ENCODE measurements at places on chromosomes 4 and X.

DNA sequence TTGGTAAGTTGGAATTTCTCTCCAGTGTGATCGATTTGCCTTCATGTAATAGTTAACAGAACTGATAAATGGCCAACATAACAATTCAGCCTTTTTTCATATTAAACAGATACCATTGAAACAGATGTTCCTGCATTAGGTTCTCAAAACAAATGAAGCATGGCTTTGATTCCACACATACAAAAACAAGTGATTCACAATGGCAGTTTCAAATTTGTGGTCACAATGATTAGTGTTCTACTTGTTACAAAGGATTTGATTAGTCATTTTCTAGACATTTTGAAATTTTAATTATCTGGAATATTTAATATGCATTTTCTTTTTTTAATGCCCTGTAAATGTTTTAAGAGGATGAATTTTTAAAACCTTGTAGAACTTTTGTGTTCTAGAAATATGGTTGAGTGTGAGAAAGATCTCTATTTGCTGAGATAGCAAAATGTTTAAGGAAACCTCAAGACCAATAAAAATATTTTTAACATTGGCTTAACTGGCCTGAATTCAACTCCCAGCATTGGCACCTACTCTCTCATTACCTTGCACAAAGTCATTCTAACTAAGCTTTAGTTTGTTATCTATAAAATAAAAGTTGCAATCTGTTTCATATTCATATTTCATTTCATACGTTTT is 18.9 kb upstream of the GLRA3 start:
- DNase-seq = no peak

DNA sequence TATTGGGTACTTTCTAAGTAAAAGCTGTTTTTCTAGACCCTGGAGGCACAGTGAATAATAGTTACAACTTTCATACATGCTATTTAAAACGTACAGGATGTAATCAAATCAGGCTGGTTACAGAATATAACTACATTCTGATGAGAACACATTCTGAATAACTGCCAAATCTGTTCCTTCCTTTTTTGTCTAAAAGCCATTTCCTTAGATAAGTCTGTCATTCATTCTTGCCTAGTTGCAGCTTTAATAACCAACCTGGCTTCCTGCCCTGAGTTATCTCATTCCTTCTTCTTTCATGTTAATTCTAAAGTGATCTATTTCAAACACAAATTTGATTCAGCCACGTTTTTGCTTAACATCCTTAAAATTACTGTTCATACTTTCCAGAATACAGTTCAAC is 189.7 kb upstream of the ITM2A start:
- no peak for DNase-seq

GRCh38 chr4:146051728-146052391 is 113.2 kb upstream of the ZNF827 start:
- DNase-seq = no peak

DNA sequence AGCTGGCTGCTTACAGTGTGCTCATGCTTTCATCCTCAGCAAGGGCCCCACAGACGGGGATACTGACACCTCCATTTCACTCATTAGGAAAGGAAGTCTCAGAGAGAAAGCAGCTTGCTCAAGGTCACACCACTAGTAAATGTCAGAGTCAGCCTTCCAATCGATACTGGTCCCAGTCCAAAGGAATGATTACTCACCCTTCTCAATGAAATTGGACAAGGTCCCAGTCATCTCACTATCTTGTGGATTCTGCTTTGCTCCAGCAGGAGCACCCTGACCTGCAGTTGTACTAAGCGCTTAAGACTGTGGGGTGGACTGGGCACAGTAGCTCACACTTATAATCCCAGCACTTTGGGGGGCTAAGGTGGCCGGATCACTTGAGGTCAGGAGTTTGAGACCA is 132.2 kb upstream of the SLC34A2 start:
- DNase-seq = no peak

DNA sequence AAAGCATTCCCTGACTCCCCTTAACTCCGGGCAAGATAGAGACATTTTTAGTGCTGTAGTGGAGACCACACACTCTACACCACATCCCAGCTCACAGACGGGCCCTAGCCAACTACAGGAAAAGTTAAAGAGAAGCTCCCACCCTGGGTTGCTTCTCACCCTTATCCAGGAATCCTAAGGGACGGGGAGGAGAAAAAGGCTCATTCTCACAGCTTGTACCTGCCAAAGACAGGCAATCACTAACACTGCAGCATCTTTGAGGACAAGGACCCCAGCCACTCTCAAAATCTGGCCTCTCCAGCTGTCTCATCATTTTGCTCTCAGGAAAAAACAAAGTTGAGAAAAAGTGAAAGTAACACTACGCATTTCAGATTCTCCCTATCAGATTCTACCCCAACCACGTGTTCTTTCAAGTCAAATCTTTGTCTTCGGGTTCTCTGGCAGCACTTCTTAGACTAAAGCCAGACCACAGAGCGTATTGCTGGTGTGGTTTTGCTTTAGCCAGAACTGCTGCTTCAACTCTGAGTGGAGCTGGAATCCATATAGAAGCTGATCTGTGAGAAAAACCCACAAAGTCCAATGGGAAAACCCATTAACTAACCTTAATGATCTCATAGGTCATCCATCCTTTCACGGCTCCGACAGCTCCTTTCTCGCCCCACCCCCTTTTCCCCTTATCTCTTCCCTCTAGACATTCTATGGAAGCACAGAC is 605.9 kb upstream of the DIPK2B start:
- no peak for DNase-seq

- DNase-seq = no peak
These were observed 61.5 kb upstream of the LSM6 start for GRCh38 chr4:146114066-146114465.

GRCh38 chr4:39124885-39125599 is 57.3 kb upstream of the WDR19 start:
- no peak for DNase-seq

- DNase-seq = no peak
These were observed 48.4 kb downstream of the ATP8A1 start for GRCh38 chr4:42608551-42608950.

- no peak for DNase-seq
These were observed 129.2 kb downstream of the MID1IP1 start for GRCh38 chrX:38930474-38930873.

- DNase-seq = no peak
These were observed 111.8 kb upstream of the FRMPD4 start for GRCh38 chrX:12026481-12026880.

DNA sequence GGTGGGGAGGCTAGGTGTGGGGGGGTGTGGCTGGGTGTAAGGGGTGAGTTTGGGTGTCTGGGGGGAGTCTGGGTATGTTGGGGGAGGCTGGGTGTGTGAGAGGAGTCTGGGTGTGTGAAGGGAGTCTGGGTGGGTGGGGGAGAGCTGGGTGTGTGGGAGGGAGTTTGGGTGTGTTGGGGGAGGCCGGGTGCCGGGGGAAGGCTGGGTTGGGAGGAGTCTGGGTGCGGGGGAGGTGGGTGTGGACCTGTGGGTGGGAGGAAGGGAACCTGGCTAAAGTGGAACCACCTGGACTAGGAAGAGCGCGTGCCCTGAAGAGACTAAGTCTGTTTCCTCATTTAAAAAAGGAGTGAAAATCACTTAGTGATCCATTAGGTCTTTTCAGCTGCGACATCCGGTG is 18.3 kb downstream of the SPON2 start:
- DNase-seq = no peak

- no peak for DNase-seq
These were observed 138.7 kb downstream of the CHRNA9 start for GRCh38 chr4:40473578-40474388.

- peak; percentile 27 for DNase-seq
These were observed 120.8 kb upstream of the PJA1 start for GRCh38 chrX:69285881-69286564.

DNA sequence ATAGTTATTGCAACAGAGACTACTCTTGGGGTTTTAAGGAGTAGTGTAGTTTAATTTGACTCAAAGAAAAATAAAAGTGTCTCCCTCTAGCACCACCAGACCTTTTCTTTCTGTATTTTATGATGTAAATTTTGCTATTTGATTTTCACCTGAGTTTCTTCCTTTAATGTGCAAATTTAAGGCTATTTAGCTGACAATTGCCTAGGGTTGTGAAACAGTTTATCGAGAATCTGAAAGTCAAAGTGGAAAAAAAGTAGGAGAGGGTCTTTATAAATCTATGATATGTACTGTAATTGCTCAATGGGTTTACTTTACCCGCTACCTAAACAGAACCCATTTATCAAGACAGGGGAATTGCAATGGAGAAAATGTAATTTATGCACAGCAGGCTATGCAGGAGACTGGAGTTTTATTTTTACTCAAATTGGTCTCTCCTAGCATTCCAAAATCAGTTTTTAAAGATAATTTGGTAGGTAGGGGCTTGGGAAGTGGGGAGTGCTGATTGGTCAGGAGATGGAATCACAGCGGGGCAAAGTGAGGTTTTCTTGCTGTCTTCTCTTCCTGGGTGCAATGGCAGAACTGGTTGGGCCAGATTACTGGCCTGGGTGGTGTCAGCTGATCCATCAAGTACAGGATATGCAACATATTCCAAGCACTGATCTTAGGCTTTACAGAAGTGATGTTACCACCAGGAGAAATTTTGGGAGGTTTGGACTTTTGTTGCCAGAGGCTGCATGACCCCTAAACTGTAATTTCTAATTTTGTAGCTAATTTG is 228.6 kb upstream of the TACR3 start:
- DNase-seq = no peak

DNA sequence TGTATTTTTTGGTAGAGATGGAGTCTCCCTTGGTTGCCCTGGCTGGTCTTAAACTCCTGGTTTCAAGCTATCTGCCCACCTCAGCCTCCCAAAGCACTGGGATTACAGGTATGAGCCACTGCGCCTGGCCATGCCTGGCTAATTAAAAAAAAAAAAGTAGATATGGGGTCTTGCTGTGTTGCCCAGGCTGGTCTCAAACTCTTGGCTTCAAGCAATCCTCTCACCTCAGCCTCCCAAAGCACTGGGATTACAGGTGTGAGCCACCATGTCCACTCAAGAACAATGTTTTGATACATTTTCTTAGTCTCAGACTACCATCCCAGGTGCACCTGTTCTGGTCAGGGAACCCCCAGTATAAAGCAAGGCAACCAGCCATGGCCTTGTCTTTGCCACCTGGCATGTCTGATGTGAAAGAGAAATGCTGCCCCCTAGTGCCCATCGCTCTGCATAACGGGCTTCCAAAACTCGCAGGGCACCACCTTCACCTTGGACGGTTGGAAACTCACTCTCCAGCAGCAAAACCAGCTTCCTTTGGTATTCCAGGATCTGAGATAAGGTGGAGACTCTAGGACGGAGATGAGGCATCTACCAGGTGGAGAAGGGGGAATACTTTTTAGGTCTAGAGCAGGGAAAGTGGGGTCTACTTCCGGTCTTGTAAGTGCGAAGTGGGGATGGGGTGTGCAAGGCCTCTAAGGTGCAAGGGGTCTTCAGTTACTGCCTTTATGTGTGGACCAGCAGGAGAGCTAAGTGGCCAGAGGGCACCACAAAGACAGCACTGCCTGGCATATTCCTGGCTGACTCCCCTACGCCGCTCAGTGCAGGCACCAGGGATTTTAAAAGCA is 47.7 kb upstream of the AFAP1 start:
- peak; percentile 26 for DNase-seq
